ENCODE measurements at places on chromosomes 12 and 14.

- no peak for DNase-seq
These were observed 83.2 kb downstream of the ITPK1 start for GRCh38 chr14:93032421-93032936.

DNA sequence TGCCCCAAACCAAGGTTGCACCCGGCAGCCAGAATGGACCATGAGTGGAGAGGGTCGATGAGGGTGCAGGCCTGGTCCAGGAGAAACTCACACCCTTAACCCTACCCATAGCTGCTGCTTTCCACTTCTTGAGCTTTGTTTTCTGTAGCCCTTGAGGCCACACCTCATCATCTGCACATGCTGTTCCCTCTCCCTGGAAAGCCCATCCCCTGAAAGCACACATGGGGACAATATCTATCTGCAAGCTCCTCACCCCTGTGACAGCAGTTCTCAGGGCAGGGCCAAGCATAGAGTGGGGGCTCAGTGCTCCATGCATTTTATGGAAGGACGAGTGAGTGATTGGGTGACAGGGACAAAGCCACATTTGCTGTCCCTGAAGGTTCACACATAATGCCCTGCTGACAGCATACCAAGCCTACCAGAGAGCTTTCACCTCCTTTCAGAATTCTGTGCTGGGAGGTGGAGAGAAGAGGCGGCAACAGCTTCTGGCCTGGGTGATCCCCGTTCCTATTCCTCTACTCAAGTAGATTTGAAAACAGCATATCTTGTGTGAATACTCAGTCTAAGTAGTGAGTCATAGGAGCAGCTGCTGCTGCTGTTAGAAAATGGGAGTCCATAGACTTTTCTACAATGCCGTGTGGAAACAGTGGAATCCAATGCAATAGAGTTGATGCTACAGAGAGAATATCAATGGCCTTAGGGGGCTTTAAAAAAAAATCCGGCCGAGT is 44.6 kb downstream of the SRGAP1 start:
- DNase-seq, result no peak

- DNase-seq, result no peak
These were observed 3.3 kb downstream of the NKX2-1 start for GRCh38 chr14:36516719-36517241.

- DNase-seq, result no peak
These were observed 8.7 kb upstream of the FGD4 start for GRCh38 chr12:32390572-32391219.

- DNase-seq, result no peak
These were observed 49.8 kb downstream of the NTS start for GRCh38 chr12:85923767-85924331.

DNA sequence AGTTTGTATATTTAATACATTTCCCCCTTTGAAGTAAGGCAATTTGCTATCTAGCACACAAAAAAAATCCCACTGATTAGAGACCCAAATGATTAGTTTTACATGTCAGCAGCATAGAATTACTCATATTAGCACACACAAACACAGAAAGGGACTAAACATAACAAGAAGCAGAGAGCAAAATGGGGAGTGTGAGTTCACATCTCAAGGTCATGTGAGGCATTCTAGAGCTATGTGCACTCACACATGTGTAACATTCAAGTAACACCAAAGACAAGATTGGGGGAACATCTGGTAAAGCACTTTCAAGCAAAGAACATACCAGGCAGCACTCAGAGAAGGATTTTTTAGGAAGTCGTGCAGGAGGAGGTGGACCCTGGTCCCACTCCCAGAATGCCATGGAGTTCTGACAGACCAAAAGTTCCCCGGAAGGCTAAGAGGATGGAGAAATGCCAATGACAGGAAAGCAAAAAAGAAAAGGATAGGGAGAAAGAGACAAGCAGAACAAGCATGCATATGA is 105.8 kb upstream of the SINHCAF start:
- no peak for DNase-seq

DNA sequence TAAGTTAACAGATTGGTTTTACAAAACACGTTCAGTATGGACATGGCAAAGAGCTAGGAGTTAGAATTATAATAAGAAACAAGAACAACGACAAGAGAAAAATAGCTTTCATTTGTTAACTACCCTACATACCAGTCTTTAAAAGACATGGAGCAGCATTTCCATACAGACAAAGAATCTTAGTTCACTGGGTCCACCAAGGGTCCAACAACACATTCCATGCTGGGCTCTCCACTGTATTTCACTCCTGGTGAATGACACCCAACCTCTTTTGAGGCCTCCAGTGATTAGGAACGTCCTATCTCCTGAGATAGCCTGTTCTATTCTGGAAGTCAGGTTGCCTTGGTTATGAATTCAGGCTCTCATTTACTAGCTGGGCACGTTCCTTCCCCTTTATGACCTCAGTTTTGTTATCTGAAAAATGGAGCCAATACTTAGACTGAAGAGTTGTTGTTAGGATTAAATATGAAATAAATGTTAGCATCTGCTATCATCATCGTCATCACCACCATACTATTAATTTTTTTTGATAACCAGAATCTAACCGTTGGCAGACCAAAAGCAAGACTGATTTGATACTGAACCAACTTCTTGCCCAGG is 37.7 kb downstream of the C12orf75 start:
- DNase-seq, result no peak

DNA sequence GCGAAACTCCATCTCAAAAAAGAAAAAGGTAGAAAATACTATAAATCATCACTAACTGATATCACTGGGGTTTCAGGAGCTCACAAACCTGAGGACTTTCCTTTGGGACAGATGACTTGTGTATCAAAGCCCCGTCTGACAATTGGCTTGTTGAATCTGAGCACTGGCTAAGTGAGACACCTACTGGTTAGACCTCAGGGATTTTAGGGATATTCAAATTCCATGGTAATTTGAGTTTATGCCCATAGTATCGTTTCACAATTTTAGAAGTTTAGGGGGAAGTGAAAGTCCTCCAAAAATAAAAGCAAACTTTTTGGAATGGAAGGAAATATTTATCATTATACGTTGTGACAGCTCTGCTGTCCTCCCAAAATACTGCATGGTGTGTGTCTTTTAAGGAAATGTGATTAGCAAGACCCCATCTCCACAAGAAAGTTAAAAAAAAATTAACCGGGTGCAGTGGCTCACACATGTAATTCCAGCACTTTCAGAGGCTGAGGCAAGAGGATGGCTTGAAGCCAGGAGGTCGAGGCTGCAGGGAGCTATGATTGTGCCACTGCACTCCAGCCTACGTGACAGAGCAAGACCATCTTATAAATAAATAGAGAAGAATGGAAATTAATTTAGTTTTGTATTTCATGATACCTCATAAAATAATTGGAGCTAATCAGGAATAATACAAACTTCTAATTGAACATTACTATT is 49.2 kb downstream of the FBXL14 start:
- DNase-seq, result no peak

GRCh38 chr14:39268393-39268792 is 34.7 kb downstream of the MIA2 start:
- no peak for DNase-seq

DNA sequence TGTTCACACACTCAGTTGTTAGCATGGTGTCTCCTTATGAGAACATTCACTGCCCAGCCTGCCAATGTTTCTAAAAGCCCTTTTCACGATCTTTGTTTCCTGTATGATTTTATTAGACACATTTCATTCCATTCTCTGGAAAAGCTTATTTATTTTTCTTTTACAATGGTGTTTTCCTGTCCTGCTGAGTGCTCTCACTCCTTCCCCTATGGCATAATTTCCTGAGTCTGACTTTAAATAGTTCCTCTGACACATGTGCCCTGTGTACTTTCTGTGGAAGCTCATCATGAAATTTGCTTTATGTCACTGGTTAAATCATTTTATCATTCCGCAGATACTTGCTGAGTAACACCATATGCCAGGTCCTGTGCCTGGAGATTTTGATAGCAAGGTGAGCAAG is 612.0 kb downstream of the FLRT2 start:
- no peak for DNase-seq

DNA sequence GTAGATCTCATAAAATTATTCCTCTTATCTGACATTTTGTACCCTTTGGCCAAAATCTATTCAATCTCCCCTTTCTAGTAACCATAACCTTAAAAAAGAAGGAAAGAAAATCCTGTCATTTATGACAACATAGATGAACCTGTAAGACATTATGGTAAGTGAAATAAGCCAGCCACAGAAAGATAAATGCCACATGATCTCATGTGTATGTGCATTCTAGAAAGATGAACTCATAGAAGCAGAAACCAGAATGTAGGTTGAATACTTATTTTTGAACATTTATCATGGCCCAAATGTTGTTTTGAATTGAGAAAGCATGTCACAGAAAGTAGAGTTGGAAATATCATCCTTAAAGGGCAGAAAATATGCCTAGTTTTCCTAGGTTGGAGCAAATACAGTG is 1053.6 kb downstream of the SLC6A15 start:
- DNase-seq, result no peak

DNA sequence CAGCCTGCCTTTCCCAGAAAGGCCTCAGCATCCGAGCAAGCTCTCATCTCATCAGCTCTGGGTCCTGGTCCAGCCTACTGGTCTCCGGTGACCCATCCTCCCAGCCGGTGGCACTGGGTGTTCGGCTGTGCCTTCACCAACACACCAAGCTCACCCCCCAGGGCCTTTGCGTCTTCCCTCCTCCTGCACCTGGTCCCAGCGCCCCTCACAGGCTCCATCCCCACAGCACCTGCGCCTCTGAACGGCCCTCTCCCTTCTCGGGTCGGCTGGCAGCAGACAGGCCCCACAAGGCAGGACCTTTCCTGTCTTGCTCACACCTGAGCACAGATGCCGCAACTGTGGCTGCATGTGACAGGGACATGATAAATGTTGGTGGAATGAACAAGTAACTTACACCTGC is 13.1 kb downstream of the P2RX2 start:
- DNase-seq, result no peak

DNA sequence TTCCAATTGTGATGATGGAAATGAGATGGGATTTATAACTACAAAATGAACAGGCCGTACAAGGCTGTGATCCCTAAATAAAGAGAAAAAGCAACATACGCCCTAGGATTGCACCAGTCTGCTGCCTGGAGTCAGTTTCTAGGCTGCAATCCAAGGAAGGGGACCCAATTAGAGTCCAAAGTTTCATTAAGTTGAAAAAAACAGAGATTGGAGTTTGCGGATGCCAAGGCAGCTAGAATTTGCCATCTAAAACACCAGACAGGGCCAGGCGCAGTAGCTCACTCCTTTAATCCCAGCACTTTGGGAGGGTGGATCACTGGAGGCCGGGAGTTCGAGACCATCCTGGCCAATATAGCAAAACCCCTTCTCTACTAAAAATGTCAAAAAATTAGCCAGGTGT is 661.0 kb downstream of the RPS29 start:
- no peak for DNase-seq

DNA sequence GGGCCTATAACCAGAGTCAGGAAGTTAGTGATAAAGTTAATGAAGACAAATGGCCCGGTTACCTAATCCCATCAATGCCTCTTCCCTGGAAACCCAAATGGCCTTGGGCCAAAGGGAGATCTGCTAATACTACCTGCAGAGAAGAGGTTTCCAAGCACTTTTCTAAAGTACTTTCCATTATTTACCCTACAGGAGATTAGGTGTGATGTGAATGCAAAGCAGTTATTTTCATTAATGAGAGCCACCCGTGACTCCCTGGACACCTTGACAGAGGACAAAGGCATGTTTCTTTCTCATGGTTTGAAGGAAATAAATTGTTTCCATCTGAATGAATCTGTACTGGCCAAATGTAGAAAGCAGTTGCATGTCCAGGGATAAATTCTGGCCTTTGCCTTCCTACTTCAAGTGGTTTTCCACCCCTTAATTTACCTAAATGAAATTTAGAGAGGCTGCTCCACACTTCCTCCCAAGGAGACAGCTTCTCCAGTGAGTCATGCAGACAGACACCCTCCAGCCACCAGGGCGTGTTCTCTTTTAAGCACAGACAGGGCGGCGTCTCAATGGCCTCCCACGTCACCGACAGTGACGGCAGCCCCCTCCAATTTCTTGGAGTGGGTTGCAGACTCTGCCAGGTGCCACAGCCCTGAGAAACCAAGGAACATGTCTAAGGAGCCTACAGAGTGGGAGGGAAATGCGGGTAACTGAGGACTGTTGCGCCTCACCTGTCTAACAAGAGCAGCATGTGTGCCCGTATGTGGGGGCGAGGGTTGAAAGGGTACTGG is 43.9 kb upstream of the GNPNAT1 start:
- no peak for DNase-seq

- DNase-seq, result no peak
These were observed 33.4 kb upstream of the TXNRD1 start for GRCh38 chr12:104182144-104182543.

GRCh38 chr12:50979369-50980052 is 27.2 kb downstream of the HIGD1C start:
- no peak for DNase-seq

GRCh38 chr12:108802101-108802961 is 55.1 kb downstream of the SSH1 start:
- peak; percentile 91 for DNase-seq

- no peak for DNase-seq
These were observed 58.2 kb upstream of the STRN3 start for GRCh38 chr14:31084385-31084784.

Measured in neuronal stem cell (in vitro differentiated cells).